Small intestine (tissue), 16 donors: ENCODE measurements at places on chromosomes 11 and 22.
A peak's percentile ranks its signal among the peaks of the same experiment; 100 is the strongest.

GRCh38 chr11:38274031-38274430 is 1676.0 kb upstream of the RAG2 start:
- DNase-seq, result no peak

DNA sequence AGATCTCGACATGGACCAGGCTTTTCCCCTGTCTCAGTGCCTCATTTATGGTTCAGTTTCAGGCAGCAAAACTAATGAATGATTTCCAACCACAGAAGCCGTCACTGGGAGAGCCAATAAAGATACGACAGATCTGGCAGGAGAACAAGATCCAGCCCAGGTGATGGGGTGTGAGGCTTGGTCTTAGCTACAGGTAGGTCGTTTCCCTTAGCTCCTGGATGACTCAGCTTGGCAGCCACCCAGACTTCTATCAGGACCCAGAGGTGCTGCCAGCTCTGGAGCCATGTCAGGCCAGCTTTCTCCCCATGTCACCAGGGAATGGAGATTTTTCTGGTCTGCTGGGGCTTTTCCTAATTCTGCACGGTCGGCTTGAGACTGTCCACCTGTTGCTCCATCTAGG is 36.3 kb upstream of the APOBEC3A start:
- DNase-seq, result peak; percentile 81

DNA sequence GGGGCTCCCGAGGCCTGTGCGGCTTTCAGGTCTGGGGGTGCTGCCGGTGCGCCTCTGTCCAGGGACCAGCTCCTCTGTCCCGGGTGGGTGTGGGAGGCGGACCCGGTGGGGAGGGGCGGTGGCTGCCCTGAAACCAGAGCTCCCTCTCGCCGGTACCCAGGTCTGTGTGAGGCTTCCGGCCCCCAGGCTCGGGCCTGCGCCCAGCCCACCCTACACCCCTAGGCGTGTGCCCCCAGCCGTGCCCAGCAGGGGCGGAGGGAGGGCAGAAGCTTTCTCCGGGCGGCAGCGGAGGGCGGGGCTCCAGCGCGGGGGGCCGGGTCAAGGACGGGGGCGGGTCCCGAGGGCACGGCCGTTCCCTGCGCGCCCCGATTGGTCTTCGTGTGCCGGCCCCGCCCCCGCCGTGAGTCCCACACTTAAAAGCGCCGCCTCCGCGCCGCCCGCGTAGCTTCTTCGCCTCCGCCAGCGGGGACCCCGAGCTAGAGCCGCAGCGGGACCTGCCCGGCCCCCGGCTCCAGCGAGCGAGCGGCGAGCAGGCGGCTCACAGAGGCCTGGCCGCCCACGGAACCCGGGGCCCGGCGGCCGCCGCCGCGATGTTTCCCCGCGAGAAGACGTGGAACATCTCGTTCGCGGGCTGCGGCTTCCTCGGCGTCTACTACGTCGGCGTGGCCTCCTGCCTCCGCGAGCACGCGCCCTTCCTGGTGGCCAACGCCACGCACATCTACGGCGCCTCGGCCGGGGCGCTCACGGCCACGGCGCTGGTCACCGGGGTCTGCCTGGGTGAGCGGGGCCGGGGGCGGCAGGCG is 616 bp downstream of the PNPLA2 start:
- peak; percentile 93 for DNase-seq

DNA sequence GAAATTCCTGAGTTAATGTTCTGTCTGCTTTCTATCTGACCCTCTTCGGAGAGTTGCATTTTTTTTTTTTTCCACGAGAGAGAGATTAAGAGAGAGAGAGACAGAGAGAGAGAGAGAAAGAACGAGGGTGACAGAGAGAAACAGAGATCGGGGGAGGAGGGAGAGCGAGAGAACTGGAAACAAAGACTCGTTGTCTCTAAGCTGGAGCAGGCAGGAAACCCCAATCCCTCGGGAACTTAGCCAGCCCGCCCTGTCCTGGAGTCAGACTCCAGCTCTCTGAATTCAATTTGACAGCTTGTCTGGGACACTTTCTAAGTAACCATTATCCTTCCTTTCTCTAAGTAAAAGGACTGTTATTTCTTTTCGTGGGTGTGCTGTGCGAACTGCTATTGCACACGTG is 76.9 kb downstream of the KCNJ1 start:
- no peak for DNase-seq

DNA sequence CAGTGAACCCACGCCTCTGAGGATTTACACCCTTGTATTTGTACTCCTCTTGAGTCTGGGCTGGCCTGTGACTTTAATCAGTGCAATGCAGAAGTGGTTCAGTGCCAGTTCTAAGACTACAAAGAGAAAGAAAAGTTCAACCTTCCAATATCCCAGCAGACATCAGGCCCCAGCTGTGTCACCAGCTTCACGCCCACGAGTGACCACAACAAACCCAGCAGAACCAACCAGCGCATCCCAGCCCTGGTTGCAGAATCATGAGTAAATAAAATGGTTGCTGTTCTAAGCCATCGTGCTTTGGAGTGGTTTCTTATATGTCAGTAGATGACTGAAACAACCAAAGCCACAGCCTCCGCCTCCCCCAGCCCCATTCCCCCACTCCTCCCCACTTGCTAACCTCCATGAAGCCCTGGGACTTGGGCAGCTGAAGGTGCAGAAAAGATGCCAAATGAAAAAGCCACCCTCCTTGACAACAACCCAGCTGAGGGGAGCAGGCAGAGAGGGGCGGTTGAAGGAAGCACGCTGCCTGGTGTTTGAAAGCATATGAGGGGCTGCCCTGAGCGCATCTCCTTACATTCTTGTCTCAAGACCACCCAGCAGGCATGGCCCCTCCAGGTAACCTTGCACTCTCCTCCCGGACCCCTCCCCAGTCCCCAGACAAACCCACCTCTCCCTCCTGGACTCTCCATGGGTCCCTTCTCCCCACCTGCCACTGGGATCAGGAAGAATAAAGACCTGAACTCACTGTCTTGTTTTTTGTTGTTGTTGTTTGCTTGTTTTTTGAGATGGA is 20.9 kb downstream of the TSKU start:
- DNase-seq, result no peak

- DNase-seq, result no peak
Measured at GRCh38 chr11:14588681-14589080, 54.9 kb upstream of the PDE3B start.

- no peak for DNase-seq
Measured at GRCh38 chr22:43274595-43275240, 68.5 kb downstream of the SCUBE1 start.

DNA sequence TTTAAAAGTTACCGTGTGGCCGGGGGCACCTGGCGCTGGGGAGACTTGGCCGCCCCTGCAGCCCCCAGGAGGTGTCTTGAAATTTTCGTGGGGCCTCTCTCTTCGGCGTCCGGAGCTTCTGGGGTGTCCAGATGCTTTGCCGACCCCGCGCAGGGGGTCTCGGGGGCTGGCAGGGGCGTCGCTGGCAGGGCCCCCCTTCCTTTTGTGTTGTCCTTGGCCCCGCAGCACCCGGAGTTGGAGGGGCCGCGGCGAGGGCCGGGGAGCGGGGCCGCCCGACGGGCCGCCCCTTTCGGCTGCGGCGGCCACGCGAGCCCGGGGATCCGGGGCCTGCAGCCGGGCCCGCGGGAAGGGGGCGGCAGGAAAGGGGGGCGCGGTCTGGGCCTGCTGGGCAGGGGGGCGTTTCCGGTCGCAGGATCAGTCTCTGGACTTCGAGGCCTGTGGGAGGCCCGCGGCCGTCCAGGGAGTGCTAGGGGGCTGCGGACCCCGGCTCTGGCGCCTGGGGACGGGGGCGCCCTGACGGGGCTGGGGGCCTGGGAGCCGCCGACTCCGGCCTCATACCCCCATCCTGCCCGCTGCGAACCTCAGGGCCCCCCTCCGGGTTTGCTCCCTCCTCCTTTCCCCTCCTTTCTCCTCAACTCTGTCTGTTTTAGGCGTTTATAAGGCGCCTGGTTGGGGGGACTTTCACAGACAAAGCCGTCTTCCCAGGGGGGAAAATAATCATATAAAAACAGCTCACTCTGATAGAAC is 869 bp downstream of the ZC3H7B start:
- no peak for DNase-seq

DNA sequence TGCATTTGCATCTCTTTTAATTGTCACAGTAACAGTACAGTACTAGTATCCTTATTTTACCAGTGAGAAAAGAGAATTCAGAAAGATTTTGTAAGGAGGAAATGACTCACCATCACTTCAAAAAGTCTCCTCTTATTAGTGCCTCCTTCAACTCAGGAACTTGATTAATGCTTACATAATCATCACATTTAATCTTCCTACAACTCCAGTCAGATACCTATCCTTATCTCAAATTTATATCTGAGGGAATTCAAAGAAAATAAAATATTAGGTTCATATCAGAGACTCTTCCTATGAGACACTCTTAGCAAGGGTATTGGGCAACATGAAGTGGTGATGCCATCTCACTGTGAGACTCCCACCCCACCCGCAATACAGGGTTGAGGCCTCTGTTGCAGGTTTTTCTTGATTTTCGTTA is 26.1 kb upstream of the CTSC start:
- DNase-seq, result no peak

DNA sequence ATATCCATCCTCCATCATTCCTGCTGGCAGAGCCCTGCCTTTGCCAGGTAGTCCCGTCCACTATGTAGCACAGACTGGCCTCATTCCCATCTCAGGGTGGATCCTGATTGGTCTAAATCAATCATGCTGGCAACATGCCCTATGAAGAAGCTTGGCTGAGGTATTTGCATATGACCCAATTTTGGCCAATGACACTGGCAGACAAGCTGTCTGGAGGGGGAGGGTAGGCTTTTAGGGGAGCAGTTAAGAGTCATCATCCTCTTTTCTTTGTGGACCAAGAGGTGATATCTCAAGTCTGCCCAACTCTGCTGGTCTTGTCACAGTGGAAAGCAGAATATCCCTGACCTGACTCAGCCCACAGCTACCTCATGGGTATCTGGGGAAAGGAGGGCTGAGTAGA is 5.1 kb downstream of the CCDC89 start:
- DNase-seq, result no peak

GRCh38 chr11:19842505-19842904 is 129.9 kb downstream of the NAV2 start:
- DNase-seq, result no peak

GRCh38 chr11:117716521-117717440 is 80.2 kb downstream of the DSCAML1 start:
- DNase-seq, result no peak

- no peak for DNase-seq
Measured at GRCh38 chr11:123137431-123138224, 57.4 kb downstream of the CLMP start.

- no peak for DNase-seq
Measured at GRCh38 chr11:15446929-15447328, 332.2 kb downstream of the INSC start.

DNA sequence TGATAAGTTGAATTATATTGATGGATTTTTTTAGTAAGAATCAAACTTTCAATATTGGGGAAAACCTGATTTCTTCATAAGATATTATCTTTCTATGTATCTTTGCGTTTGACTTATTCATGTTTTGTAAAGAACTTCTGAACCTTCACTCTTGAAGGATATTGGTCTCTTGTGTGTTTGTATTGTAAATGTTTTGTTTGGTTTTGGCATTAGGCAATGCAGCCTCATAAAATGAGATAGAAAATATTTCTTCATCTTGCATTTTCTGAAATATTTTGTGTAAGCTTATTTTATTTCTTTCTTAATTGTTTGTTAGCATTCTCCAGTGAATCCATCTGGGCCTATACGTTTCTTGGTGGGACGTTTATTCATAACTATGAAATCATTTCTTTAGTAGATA is 271.9 kb downstream of the RAB38 start:
- DNase-seq, result no peak

DNA sequence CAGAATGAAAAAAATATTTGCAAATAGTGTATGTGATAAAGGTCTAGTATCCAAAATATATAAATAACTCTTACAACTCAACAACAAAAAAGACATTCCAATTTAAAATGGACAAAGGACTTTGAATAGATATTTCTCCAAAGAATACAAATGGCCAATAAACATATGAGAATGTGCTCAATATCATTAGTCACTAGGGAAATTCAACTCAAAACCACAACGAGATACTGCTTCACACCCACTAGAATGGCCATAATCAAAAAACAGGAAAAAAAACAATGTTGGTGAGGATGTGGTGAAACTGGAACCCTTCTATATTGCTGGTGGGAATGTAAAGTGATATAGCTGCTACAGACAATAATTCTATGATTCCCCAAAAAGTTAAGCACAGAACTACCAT is 38.6 kb upstream of the RPS13 start:
- no peak for DNase-seq

- peak; percentile 65 for DNase-seq
Measured at GRCh38 chr11:59053387-59053786, 32.7 kb upstream of the GLYATL1B start.

- DNase-seq, result peak; percentile 35
Measured at GRCh38 chr11:115869780-115870431, 365.7 kb upstream of the CADM1 start.

- no peak for DNase-seq
Measured at GRCh38 chr11:48081151-48082010, 101.0 kb downstream of the PTPRJ start.

DNA sequence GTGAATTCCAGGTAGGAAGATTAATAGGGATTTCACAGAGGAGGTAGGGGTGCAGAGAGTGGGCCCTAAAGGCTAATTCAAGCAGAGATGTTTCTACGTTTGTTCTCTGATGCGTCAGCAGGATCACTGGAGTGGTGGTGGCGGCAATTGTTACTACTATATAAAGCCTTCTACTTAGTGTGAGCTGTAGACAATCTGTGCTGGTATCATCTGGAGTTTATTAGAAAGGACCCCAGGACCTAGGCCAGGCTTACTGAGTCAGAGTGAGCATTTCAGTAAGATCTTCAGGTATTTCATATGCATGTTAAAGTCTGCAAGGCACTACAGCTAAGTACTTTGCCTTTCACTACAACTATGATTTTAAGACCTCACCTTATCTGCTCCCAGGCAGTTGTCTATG is 59.5 kb downstream of the USP35 start:
- DNase-seq, result no peak
